Stimulated activated CD8-positive, alpha-beta memory T cell treated with anti-CD3 and anti-CD28 coated beads, Interleukin-2, amount 100 ng/mL, for 48 hours (primary cell): ENCODE measurements at places on chromosomes 7 and 10.
A peak's percentile ranks its signal among the peaks of the same experiment; 100 is the strongest.

DNA sequence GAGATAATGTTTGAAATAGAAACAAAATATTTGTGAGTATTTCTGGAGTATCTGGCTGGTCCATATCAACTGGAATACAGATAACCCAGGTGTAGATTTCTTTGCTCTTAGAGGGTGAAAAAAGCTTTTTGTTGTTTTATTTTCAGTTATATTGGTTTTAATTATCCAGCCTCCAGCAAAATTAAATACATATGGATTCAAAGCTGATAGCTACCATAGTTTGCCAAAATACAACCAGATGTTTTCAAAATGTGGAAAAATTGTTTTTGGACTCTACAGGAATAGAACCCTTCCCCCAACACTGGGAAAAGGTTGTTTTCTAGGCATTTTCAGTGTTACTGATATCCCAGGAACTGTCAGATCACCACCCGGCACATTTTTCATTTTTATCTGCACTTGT lies 30.1 kb downstream of the LRRC17 start:
- no peak for DNase-seq

- no peak for DNase-seq
Measured at GRCh38 chr7:90999989-91000979, 263.9 kb upstream of the FZD1 start.

DNA sequence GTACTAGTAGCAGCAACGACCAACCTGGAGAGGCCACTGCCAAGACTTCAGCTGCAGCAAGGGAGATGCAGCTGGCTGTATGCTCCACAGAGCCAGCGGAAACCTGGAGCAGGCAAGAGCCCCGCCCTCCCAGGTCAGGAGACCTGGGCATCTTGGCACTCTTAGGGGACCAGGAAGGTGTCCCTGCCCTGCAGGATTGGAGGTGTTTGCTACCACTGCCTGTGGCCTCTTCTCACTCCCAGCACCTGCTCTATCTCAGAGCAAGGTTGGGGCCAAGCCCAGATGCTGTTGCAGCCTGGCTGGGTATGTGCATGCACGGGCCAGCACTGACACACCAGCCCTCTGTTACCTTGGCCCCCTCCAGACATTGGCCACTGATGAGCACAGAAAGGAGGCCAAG lies 1512.8 kb downstream of the REEP3 start:
- DNase-seq = no peak

DNA sequence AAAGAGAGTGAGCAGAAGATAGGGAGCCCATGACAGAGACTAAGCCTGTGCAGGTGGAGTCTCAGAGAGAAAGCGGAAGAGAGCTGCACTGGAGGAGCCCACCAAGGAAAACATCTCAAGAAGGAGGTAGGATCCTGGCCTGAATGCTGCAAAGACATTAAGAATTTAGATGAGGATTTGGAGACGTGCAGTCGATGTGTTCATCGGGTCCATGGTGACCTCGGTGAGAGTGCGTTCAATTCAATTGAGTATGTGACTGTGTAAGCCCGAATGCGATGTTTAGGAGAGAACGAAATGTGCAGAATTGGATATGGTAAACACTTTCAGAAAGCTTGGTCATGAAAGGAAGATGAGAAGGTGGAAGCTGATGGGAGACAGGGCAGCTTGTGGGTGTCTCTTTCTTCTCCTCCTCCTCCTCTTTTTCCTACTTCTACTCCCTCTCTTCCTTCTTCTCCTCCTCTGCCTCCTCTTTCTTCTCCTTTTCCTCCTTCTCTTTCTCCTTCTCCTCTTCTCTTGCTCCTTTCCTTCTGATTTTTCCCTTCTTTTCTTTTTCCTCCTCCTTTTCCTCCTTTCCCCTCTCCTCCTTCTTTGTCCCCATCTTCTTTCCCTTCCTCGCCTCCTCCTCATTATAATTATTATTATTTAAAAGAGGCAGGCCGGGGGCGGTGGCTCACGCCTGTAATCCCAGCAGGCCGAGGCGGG lies 276.0 kb downstream of the RPS24 start:
- DNase-seq = no peak

DNA sequence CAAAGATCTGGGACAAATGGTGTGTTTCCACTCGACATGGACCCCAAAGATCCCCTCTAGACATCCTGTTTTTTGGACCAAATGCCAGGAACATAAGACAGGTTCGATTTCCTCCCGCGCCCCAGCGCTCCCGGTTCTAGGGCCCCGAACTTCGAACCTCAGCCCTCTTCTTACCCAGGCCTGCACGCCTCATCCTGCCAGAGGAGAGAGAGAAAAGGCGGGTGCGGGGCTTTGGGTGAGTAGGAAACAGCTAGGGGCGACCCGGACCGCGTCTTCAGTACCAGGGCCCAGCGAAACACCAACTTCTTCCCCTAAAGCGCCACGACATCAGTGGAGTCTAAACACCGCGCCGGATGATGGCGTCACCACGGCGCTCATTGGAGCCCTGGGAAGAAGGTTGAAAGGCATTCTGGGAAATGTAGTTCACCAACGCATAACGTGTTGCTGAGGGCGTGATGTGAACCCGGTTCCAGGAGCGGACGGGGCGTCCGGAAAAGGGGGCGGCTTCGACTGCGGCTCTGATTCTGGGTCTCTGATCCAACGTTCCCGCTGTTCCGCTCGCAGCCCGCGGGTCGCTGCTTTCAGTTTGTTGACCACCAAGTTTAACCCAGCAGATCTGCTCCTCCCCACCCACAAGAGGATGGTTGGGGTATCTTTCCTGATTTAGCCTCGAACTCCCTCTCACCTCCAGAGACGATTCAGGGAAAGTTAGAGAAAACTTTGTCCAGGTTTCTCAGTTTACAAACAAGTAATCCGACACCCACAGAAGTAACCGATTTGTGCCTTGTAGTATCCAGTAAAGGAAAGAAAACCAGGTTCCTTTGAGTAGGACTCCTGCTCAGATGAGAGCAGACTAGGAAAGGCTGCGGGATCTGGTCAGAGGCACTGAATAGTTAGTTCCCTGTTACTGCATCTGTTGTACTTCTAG lies at the start of gene BET1:
Gene BET1, minus strand, starts transcription at position 332 of the 928 bp plus-strand sequence. Its CDS starts 139 bp downstream, at position 193.
- peak; percentile 86 for DNase-seq

GRCh38 chr7:150434240-150434639 lies 16.2 kb upstream of the GIMAP8 start:
- no peak for DNase-seq

DNA sequence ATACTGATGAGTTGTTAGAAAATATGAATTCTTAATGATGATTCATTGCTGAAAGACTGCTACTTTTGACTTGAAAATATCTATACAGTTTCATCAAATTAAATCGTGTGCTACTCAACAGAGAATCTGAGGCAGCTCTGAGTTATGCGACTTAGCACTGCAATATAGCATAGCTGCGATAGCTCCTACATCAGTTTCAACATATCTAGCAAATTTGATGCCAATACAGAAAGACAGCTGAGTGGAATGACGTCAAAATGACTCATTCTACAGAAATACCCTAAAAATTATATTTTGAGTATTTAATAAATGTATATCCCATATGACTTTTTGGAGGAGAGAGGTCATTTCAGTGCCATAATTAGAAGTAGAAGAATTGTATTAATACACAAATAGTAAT lies 1.1 kb upstream of the TARP start:
- DNase-seq = no peak

- DNase-seq = no peak
Measured at GRCh38 chr7:151864081-151864480, 12.8 kb downstream of the PRKAG2 start.

- no peak for DNase-seq
Measured at GRCh38 chr10:60733826-60734225, 44.5 kb upstream of the CDK1 start.

DNA sequence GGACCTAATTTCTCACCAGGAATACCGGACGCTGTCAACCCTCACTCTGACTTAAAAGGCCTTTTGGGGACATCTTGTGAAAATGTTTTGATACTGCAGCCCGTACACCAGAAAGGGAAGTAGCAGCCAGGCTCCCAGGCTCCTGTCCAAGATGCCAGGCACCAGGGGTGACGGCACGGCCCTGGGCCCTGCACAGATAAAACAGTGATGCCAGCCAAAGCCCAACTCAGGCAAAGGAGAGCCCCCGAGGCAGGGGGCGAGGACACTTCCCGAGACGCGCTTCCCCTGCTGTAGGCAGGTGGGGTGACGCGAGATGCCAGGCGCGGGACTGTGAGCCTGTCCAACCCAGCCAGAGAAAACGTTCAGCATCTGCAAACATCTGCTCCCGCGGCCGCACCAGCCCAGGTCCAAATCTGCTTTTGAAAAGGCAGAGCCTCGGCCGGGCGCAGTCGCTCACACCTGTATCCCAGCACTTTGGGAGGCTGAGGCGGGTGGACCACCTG lies 15.7 kb downstream of the ZFAND2A start:
- no peak for DNase-seq

GRCh38 chr10:17910125-17910789 lies 41.5 kb upstream of the SLC39A12 start:
- DNase-seq = no peak

DNA sequence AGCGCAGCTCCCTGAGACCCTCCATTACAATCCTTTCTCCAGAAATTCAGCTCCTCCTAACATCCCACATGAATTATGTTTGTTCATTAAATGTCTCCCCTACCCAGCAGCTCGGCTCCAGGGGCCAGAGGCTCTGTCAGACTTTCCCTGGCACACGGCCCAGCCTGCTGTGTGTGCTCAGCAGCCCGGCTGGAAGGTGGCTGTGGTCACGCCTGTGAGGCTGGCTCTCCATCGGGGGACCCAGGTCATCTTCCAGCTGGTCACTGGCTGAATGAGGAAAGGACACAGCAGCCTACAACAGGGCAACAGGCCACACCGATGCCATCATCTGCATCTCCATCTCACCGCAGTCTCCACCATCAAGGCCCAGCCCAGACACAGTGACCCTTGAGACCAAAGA lies 219.8 kb downstream of the MAD1L1 start:
- DNase-seq = no peak

- DNase-seq = no peak
Measured at GRCh38 chr10:131846240-131847101, 54.3 kb upstream of the PPP2R2D start.

GRCh38 chr7:74069790-74070618 lies 13.6 kb upstream of the LIMK1 start:
- DNase-seq = no peak

DNA sequence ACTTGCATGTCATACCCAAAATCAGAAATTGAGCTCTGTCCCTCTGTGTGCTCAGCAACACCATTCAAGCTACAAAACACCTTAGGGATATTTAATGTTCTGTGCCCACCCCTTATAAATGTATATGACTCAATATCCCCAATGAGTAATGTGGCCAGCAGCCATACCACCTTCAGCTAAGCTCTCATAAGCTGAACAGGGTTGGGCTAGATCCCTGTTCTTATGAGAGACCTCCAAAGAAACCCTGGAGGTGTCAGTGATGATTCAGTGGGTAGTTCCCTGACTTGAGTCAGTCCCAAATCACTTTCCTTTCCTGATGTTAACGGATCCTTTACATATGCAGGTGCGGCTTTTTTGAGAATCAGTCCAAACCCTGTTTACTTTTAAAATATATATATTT lies 253.8 kb downstream of the CREB5 start:
- DNase-seq = no peak

DNA sequence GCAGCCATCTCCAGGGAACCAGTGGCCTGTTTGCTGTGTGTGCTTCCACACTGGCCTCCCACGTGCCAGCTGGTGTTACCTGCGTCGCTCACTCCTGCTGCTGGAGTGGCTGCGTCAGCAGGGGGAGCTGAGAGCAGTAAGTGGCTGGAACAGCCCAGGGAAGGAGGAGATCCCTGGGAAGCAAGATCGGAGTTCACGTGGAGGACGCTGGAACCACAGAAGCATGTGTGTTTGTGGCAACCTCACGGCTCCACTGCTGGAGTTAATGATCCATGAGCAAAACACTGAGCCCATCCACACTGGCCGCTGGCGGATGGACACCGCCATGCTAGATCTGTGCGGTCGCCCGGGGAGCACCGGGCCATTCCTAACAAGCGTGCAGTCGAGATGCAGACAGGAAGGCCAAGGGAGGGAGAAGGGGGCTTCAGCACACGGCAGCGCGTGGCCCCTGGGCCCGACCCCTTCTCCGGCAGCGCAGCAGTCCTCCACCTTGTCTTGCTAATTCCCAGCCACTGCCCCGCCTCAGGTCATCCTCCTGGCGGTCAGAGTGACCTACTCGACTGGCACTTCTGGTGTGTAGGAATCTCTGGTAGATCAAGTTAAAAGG lies 68.5 kb upstream of the EEPD1 start:
- DNase-seq = no peak

DNA sequence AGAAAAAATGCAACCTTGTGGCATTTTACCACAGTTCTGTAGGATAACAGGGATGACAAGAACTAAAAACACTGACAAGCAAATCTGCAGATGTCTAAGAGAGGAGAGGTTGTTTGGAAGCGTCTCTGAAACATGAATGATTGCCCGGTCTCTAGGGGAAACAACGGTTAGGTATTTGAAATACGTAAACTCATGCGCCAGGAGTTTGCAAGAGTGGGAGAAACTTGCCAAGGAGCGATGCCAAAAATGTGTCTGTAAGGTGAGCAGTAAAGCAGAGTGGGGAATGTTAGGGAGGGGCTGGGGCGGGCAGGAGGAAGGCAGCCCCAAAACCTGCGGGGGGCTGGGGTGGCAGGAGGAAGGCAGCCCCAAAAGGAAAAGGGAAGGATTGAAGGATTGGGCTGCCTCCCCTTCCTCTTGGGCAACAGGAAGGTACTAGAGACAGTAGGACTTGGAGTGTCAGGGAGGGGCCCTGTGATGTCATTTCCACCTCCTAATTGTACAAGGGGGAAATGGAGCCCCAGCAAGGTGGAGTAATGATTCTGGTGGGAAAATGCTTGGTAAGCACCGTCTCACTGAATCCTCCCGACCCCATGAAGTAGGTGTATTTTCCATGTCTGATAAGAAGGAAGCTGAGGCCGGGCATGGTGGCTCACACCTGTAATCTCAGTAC lies 33.2 kb upstream of the PLEKHA1 start:
- no peak for DNase-seq

- DNase-seq = no peak
Measured at GRCh38 chr10:33869028-33869427, 534.6 kb upstream of the NRP1 start.

DNA sequence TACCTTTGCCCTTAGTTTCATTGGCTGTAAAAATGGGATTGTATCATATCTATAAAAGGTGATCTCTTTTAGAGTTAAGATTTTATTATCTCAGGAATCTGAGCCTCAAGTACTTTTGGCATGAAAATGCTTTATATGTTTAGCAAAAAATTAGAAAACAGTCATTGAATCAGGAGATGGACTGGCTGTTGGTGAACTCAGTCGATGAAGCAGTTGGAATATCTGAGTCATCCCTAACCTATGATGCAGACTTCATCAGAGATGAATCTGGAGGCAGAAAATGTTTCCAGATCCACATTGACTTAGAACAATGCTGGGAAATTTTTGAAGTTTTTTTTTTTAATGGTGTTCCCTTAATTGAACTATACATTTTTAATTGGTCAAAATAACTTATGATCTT lies 228.5 kb downstream of the SLC25A13 start:
- DNase-seq = no peak

- DNase-seq = no peak
Measured at GRCh38 chr10:50422259-50422658, 170.9 kb upstream of the ASAH2 start.

DNA sequence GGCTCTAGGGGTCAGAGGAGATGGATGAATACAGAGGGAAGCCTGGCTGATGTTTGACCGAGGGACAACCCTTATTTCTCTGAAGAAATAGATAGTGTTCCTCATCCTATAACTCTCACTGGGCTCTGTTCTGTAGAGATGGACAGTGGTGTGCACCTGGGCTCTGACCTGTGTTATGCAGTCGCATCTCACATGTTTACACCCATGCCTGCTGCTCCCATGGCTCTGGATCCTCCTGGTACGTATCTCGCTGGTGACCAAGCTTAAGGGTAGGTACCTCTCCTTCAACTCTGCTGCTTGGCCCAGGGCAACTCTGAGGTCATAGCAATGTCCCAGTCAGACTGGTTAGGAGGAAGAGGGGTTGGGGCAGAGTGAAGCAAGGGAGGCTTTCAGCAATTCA lies 42.8 kb downstream of the ADRA2A start:
- no peak for DNase-seq

GRCh38 chr7:113955157-113955556 lies 36.3 kb upstream of the PPP1R3A start:
- DNase-seq = no peak
